AG04449 (cell line): ENCODE measurements at places on chromosomes 3 and 15.
A peak's percentile ranks its signal among the peaks of the same experiment; 100 is the strongest.

DNA sequence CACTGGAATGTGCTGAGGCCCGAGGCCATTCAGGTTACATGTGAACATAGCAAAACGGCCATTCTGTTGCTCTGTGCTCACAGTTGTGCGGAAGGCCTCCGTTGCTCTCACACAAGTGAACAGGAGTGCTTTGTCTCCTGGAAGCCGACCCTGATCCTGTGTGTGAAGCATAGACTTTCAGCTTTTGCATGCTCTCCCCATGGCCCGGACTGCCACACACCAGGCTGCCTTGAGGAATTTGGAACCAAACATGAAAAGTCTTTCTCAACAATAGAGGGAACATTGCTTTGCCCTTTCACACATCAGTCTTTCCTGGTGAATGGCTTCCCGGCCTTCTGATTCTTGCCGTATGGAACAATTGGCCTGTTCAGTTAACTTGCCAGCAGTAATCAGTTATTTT lies 154.8 kb upstream of the LRIG1 start:
- no peak for DNase-seq

GRCh38 chr3:128491941-128492670 lies 895 bp downstream of the GATA2 start:
- DNase-seq = no peak

GRCh38 chr3:129161860-129162271 lies 1.0 kb upstream of the ISY1 start:
- no peak for DNase-seq

DNA sequence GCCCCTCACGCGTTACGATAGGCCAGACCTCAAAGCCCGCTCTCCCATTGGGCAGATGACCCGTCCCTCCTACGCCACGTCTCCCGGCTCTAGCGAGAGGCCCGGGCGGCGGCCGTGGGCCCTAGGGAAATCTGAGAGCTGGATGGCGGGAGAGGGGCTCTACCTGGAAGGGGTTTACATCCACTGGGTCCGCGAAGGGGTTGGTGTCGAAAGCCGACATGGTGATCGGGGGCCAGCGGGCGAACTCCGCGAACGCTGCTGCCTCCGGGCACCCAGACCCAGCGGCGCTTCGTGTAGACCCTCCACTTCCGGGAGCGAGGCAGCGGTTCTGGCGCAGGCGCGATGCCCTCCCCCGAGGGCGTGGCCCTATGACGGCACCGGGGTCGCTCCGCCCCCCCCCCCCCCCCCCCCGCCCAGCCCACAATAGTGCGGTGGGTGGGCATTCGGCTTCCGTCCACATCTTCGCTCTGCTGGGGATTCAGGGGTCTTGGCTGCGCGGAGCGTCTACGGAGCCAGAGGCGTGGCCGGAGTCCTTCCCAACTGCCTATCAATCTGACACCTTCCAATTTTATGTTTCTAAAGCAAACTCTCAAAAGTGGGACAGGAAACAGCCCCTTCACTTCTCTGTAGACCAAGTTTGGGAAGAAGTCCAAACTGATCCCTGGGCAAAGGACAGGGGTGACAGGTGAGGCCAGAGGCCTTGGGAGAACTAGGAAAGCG lies at the start of gene SCAMP2:
TSS of gene SCAMP2 (minus strand) at position 330 of the 720 bp plus-strand sequence. CDS start at position 220, 110 bp downstream.
- peak; percentile 63 for DNase-seq

DNA sequence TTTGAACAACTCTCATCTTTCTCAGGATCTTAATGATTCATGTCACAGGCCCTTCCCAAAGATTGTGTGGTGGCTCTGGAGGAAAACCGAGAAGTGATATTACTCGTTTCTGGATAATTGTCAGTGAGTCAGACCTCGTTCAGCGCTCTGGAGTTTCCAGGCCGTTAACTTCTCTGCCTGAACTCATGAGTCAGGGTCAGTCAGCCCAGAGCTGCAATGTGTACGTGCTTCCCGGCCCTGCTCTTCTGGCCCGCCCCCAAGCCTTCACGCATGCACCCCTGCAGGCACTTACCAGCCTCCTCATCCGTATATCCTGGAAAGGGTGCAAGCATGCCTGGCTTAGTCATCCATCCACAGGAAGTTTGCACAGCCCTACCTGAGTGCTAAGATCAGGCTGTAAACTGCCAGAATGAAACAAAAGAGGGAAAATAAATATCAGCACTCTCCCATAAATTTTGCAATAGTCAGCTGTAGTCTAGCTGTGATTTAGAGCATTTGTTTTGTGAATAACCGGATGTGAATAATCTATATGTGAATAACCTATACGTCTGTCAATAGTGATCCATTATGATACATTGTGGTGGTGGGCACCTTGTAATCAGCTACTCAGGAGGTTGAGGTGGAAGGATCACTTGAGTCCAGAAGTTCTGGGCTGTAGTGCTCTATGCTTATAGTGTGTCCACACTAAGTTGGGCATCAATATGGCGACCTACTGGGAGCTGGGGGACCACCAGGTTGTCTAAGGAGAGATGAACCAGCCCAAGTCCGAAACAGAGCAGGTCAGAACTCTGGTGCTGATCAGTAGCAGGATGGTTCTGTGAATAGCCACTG lies 35.3 kb upstream of the SEMA4B start:
- peak; percentile 96 for DNase-seq

GRCh38 chr3:186772281-186772694 lies 11.1 kb upstream of the EIF4A2 start:
- DNase-seq = no peak

DNA sequence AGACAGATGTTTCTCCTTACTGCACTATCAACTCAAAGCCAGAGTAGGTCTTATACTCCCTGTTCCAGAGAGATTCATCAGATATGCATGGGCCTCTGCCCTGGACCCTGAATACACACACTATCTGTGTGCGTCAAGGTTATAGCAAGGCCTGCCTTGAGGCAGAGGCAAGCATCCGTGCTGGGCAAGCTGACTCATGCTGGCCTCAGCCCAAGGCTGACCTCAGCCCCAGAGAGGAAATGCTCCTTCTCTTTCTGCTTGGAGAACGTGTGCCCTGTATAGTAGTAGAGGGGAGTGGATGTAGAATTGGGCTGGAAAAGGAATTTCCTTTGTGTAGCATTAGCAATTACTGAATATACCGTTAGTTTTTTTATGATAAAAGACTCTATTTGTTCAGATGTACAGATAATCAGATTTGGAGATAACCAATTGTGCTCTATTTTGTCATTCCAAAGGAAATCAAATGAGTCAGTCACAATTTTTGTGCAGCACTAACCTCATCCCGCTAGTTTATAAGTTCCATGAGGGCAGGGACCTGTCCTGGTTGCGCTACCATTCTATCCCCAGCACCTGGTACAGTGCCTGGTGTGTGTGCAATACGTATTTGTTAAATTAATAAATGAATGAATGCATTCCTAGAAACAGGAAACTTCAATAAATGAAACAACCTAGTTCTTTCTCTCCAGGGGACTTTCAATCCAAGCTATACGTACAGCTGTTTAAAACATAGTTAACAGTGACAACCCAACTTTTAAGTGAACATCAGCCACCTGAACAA lies 13.3 kb upstream of the PAQR9 start:
- peak; percentile 75 for DNase-seq

DNA sequence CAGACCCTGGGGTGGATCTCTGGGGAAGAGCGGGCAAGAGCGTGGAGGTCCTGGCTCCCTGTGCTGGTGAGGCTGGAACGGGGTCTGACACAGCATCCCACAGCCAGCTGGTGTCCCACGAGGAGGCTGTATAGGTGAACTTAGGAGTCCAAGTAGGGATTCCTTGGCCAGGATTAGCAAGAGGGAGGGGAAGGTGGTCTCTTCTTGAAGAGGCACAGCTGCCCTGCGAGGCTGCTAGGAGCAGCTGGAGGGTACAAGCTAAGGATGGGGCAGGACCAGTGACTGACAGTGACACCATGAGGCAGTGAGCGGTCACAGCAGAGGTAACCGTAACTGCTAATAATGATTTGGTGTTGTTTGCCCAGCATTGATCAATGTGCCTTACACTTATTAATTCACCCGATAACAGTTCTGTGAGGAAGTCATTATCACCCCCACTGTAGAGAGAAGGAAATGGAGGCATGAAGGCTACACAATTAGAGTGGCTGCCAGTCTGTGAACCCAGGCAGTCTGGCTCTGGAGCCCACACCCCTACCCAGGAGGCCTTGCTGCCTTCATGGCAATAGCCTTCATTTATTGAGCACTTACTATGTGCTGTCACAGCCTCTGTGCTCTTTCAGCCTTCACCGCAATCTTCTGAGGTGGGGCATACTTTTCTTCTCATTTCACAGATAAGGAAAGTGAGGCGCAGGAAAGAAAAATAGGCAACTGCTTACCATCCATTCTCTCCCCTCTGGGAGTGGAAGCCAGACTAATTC lies 59.4 kb downstream of the TMEM44 start:
- no peak for DNase-seq

GRCh38 chr3:152230370-152230769 lies 38.4 kb upstream of the MBNL1 start:
- no peak for DNase-seq
